ENCODE measurements at places on chromosomes 2 and 18.
A peak's percentile ranks its signal among the peaks of the same experiment; 100 is the strongest.

GRCh38 chr2:26934335-26934724 lies 36.1 kb upstream of the MAPRE3 start:
- DNase-seq, result no peak
- no peaks in the 10 kb centered on the region for H3K27me3 ChIP-seq
- no peaks in the 10 kb centered on the region for H3K4me1 ChIP-seq
- no peak overlapping the region for H3K4me3 ChIP-seq

- H3K4me3 ChIP-seq, result no peak overlapping the region
- H3K27ac ChIP-seq, result no peak overlapping the region
- no peaks in the 10 kb centered on the region for H3K4me1 ChIP-seq
- no peaks in the 10 kb centered on the region for H3K36me3 ChIP-seq
- DNase-seq, result no peak
Measured at GRCh38 chr2:123912171-123912570, 112.9 kb upstream of the CNTNAP5 start.

DNA sequence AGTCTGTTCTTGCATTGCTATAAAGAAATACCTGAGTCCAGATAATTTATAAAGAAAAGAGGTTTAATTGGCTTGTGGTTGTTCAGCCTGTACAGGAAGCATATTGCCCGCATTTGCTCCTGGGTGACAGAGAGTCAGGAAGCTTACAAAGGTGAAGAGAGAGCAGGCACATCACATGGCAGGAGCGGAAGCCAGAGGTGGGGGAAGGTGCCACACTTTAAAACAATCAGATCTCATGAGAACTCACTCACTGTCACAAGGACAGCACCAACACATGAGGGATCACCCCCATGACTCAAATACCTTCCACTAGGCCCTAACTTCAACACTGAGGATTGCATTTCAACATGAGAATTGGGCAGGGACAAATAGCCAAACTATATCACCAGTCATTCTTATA lies 124.8 kb upstream of the COL5A2 start:
- H3K27ac ChIP-seq, result no peak overlapping the region
- H3K4me1 ChIP-seq, result no peaks in the 10 kb centered on the region
- H3K4me3 ChIP-seq, result no peak overlapping the region

DNA sequence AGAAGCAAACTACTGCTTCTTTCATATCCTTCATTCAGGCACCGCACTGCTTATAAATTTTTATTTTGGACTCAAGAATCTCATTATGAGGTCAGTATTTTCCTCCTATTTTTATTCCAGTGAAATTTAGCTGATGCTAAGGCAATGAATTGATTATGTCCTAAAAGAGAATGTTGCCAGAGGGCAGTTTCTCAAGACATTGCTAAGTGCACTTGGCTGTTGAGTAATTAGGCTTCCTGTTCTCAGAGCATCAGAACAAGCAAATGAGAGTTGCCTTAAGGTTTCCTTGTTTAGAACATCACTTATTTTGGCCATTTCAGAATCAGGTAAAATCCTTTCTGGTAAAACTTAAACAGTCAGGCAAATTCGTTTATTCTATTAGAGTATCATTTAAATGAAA lies 548.6 kb upstream of the ZEB2 start:
- no peak for DNase-seq
- no peak overlapping the region for H3K27ac ChIP-seq
- H3K36me3 ChIP-seq, result no peaks in the 10 kb centered on the region
- no peaks in the 10 kb centered on the region for H3K27me3 ChIP-seq

GRCh38 chr2:232519581-232520438 lies at the start of gene PRSS56:
Gene PRSS56 (plus strand): TSS chr2:232520388. CDS start chr2:232520599, 211 bp downstream.
- H3K36me3 ChIP-seq, result no peaks in the 10 kb centered on the region
- H3K4me3 ChIP-seq, result no peak within 1 kb of the TSS
- H3K27ac ChIP-seq, result no peak within 1 kb of the TSS
- H3K4me1 ChIP-seq, result peaks cover 4% of the 10 kb centered on the region
- no peak for DNase-seq

GRCh38 chr18:2442006-2442405 lies 129.3 kb downstream of the METTL4 start:
- H3K4me1 ChIP-seq, result no peaks in the 10 kb centered on the region
- H3K27ac ChIP-seq, result no peak overlapping the region
- no peaks in the 10 kb centered on the region for H3K36me3 ChIP-seq
- H3K4me3 ChIP-seq, result no peak overlapping the region

DNA sequence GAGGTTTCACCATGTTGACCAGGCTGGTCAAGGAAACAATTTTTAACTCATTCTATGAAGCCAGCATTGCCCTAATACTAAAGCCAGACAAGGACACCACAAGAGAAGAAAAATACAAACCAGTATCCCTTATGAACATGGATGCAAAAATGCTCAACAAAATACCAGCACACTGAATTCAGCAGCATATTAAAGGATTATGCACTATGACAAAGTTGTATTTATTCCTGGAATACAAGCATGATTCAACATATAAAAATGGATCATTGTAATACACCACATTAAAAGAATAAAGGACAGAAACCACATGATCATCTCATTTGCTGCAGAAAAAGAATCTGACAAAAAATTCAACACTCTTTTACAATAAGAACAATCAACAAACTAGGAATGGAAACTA lies 138.7 kb downstream of the RAB3GAP1 start:
- H3K4me1 ChIP-seq, result no peaks in the 10 kb centered on the region
- H3K36me3 ChIP-seq, result no peaks in the 10 kb centered on the region
- H3K4me3 ChIP-seq, result no peak overlapping the region
- no peaks in the 10 kb centered on the region for H3K27me3 ChIP-seq
- no peak for DNase-seq

DNA sequence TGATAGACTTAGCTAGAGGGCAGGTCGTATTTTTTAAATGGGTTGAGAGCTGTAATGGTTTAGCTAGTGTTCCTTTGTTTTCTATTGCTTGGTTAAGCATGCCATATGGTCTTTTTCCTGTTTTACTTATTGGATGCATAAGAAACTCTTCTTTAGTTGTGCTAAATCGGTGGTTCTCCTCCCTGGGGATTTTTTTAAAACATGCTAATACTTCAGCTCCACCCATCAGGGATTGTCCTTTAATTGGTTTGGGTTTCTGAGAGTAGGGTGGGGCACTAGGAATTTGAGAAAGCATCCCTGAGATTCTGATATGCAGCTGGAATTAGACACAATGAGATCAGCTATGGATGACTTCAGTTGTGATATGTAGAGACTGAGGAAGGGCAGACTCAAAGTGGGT lies 497.2 kb downstream of the THSD7B start:
- H3K36me3 ChIP-seq, result no peaks in the 10 kb centered on the region
- no peak for DNase-seq
- H3K4me1 ChIP-seq, result no peaks in the 10 kb centered on the region
- no peak overlapping the region for H3K27ac ChIP-seq

GRCh38 chr2:143525402-143525860 lies 396.2 kb downstream of the ARHGAP15 start:
- H3K4me1 ChIP-seq, result peaks cover 31% of the 10 kb centered on the region
- peak; percentile 28 for DNase-seq
- H3K27me3 ChIP-seq, result no peaks in the 10 kb centered on the region
- no peaks in the 10 kb centered on the region for H3K36me3 ChIP-seq

- no peak overlapping the region for H3K27ac ChIP-seq
- H3K4me3 ChIP-seq, result no peak overlapping the region
- H3K27me3 ChIP-seq, result no peaks in the 10 kb centered on the region
- no peaks in the 10 kb centered on the region for H3K4me1 ChIP-seq
- DNase-seq, result no peak
Measured at GRCh38 chr2:196510246-196510645, 129.3 kb upstream of the CCDC150 start.

All from testis (tissue), 5 donors.